ENCODE measurements at places on chromosomes 6 and 20. TPM values are rescaled to one million over a fixed set of nuclear protein-coding genes. Genes with fewer than 3 reads are reported as not detected.

The IMPG1 gene
- total RNA-seq, result not detected

The TMEM217 gene
- total RNA-seq, result 1.2 TPM

The PARD6B gene
- 0.59 TPM for total RNA-seq

The TSHZ2 gene
- total RNA-seq, result not detected
